ENCODE measurements at places on chromosomes 12 and 14.

DNA sequence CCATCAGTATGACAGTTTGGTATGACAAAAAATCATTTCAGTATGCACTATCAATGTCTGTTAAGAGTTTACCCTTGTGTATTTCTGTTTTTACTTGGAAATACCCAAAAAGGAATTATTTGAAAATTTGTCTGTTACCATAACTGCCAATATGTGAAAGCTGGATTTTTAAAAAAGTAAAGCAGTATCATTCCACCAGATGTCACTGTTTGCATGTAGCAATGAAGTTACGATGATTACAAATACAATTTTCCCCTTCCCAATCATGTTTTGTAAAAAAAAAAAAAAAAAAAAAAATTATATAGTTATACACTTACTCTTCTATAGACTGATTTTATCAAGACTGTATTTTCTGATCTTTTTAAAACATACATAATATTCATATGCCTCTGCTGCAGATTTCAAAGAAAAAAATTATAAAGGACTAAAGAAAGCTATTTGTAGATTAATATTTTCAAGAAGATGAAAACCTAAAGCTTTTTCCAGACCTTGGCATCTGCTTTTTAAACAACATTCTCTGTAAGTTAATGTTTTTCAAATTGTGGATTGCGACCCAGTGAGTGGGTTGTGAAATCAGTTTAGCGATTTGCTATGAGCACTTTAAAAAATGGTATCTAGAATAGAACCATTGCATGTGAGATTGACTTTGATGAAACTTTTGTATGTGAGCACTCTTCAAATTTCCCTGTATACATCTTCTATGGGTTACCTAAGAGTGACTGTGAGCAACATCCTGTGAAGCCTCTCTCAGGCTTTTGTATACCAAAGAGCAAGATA lies 114.2 kb downstream of the TTC6 start:
- DNase-seq = peak; percentile 34

DNA sequence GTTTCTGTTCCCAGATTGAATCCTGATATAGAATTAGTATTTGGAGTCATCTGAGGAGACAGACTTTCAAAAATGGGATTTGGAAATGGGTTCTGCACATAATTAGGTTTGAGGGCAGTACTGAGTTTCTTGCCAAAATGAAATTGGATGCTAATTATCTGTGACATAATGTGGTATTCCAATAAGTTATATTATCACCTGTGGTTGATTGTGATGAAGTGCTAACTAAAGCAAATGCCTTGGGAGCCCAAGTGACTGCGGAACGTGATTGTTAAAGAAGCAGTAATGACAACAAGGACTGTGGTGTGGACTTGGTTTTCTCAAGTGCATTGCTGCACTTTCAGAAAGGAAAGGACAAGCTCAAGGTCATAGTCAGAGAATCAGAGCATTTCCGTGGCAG lies 337.0 kb downstream of the IPO8 start:
- DNase-seq = no peak

DNA sequence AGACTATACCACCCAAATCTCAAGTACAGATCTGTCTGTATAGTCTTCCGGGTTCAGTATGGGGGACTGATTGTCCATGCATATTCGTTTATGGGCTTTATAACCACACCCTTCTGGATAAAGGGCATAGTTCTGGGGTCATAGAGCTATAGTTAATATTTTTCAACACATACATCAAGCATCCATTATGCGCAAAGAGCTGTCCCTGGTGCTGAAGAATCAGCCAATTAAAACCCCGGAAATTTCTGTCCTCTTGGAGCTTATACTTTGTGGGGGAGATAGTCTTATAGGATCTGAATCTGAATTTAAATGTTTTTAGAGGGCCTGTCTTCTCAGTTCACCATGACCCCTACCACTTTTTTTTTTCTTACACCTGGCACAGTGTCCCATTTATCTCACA lies 256.7 kb downstream of the SUDS3 start:
- no peak for DNase-seq

DNA sequence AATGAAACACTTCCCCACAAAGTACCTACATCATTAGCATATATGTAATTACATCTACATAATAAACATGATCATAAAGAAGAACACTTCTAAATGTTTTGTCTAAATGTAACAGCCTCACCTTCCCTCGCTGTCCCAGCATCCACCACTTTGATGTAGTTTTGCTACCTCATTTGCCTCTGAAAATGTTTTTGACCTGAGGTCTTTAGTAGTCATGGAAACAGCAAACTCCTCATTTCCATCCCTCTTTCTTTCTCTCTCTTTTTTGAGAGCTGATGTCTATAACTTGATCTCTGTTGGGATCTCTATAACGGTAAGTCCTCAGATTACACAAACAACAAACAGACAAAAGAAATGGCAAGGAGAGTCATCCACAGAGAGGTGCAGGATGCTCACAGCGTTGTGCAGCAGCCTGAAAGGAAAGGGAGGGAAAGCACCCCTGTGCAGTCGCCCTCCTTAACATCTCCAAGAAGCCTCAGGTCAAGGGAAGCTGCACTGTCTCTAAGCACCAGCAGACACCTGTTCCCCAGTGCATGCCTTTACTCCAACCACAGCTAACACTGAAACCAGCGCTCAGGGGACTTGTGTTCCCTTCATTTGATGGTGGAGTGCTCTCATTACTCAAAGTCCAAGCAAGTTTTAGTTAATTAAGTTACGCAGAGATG lies 268.7 kb downstream of the TMEM132D start:
- DNase-seq = no peak

GRCh38 chr12:21552635-21553328 lies 26.7 kb downstream of the SPX start:
- DNase-seq = no peak
